GM04504 (cell line): ENCODE measurements at places on chromosomes 7 and 10.
A peak's percentile ranks its signal among the peaks of the same experiment; 100 is the strongest.

GRCh38 chr7:158026636-158027265 is 560.9 kb downstream of the PTPRN2 start:
- DNase-seq: no peak

DNA sequence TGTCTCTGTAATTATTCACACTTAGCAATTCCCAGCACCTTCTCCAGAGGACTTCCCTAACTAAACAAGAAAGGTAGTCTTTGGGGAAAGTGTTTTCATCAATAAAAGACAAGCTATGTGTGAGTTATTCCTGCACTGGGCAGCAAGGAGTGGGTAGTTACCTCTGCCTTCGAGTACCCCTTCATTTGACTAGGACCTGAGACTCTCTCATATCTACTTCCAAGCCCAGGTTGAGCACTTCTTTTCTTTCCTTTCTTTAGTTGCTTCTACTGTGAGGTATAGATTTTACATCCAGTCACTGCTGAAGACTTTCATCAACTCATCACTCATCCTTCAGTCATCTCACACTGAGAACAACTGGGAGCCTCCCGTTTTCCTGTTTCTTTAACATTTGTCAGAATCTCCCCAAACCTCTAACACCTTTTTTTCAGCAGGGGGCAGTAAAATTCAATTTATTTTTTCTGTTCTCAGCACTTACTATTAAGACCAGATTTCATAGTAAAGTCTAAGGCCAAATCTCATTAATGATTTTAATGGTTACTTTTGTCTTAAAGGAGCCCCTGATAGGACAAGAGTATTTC is 80.1 kb upstream of the PRSS1 start:
- DNase-seq: no peak

- DNase-seq: no peak
These were observed 3.3 kb downstream of the JMJD1C start for GRCh38 chr10:63462442-63462841.

DNA sequence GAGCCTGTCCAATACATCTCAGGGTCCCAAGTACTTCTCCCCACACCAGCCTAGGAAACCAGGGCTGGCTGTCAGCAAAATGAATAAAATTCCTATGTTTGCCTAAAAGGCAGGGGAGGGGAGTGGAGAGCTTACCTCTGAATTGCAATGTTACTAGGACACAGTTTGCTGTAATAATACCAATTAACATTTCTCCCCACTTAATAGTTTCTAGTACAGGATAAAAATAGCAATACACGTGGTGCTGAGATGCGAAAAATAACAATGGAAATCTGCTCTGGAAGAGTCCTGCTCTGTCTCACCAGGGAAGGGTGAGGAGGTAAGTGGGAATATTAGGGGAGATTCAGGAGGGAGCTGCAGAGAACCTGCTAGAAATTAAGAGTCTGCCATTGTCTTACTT is 112.3 kb downstream of the PLXNA4 start:
- no peak for DNase-seq

DNA sequence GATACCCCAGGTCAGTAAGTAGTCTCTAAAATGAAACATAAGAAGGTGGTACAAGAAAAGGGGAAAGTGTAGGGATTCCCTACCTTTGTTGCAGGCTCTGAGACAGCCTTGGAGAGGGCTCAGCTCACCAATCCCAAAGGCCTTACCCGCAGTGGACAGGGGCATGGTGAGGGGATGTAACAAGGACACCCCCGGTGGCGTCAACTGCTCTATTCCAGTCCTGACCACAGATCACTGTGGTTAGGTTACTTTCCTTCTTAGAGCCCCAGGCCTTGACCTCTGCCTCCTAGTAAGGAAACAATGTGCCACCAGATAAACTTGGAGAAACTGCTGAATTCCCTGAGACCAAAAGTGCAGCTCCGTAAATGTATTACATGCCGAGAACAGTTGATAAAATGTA is 17.5 kb downstream of the PLXNA4 start:
- DNase-seq: no peak

DNA sequence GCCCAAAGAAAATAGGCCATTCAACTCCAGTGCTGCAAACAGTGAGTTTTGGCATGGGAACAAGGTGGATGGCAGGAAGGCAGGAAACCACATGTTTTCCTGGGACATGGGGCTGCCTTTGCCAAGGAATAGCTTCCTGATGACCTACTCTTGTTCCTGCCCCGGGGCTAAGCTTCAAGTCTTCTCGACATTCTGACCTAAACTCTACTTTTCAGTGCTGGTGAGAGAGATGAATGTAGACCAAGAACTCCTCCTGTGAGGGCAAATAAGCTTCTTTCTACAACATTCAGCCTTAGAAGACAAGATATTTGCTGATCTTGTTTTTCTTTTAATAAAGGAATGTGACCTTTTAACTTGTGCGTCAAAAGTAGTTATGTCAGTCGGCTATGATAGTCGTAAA is 199.0 kb downstream of the GPR37 start:
- DNase-seq: peak; percentile 70

GRCh38 chr10:24434961-24435360 is 226.0 kb downstream of the KIAA1217 start:
- no peak for DNase-seq

GRCh38 chr10:23284674-23285335 is 59.8 kb downstream of the C10orf67 start:
- no peak for DNase-seq

DNA sequence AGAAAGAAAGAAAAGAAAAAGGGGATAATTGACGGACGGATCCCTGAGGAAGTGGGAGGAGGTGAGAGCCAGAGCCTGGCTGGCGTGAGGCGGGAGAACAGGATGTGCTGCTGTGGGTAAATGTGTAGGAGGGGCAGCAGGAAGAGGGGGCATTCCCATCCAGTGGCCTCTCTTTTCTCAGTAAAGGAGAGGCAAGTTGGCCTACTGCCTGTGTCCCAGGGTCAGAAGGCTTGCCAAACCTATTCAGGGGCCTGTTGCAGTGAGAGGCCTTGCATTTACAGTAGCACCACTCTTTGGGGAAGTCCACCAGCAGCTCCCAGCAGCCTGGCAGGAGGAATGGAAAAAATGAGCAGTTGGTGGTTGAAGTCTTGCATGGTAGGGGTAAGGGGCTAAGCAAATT is 26.6 kb upstream of the ASCC1 start:
- no peak for DNase-seq

DNA sequence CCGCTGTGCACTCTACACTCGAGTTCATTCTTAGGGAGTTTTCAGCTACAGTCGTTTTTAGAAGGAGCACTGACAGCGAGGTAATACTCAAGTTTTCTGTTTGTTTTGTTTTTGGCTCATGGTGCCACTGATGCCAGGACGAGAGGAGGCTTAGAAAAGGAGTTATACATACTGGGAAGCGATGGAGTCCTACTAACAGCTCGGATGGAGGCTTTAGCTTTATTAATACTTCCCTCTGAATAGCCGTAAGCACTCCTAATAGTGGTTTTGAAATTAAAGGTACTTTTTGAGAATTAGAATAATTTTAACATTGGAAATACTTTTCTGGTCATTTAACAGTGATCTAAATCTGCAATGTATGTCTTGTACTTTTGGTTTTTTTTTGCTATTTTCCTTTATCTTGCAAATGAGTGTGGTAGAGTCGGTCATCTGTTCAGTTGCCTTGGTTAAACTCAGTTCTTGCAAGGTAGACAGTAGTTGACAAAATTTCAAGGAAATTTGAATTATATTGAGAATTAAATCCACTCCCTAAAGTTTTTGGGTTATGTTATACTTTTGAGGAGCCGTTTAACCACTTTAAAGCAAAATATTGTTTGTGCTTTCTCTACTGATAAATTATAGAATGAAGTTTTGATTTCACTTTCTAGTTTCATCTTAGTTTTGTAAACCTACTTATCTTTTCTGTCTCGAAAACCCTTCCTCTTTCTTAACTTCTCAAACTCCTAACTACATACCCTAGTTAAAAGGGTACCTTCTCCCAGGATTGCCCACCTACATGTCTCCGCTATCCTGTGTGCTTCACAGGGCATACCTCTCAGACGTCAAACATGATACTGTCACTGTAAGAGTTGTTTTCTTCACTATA is 1.5 kb downstream of the HBP1 start:
- DNase-seq: no peak

DNA sequence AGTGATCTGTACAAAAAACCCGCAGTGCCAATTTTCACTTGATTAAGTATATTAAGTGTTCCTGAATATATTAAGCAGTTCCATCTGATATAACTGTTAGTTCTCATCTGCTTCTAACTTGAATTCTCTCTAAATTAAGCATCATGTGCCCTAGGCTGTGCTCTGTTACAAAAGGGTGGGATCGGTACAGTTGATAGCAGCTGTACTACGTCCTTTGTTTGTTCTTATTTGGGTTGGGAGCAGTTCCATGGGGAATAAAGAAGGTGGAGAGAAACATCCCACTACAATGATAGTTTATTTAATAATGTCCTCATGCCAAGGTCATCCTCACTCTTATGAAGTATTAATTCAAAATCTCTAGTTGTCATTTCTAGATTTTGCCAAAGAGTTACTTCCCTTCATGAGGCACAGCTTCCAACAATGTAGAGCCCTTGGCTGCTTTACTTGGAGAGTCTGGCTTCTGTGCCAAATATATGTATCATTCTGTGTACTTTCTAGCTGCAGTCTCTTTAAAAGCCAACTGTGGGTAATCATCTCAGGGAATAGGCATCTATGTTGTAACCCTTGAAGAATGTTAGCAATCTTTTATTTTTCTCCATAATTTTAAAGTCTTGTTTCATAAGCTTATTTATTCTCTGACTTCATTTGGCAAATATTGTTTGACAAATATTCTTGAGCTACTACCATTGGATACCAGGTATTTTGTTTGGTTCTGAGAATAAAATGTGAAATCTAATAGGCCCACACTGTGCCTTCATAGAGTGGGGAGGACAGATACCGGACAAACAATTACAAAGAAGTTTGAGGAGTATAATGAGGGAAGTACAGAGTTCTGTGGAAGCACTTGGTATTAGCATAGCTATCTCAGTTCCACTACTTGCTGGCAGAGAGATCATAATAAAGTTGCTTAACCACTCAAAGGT is 22.4 kb upstream of the AHR start:
- peak; percentile 83 for DNase-seq

- no peak for DNase-seq
These were observed 95.5 kb upstream of the PRSS58 start for GRCh38 chr7:142353147-142354060.

DNA sequence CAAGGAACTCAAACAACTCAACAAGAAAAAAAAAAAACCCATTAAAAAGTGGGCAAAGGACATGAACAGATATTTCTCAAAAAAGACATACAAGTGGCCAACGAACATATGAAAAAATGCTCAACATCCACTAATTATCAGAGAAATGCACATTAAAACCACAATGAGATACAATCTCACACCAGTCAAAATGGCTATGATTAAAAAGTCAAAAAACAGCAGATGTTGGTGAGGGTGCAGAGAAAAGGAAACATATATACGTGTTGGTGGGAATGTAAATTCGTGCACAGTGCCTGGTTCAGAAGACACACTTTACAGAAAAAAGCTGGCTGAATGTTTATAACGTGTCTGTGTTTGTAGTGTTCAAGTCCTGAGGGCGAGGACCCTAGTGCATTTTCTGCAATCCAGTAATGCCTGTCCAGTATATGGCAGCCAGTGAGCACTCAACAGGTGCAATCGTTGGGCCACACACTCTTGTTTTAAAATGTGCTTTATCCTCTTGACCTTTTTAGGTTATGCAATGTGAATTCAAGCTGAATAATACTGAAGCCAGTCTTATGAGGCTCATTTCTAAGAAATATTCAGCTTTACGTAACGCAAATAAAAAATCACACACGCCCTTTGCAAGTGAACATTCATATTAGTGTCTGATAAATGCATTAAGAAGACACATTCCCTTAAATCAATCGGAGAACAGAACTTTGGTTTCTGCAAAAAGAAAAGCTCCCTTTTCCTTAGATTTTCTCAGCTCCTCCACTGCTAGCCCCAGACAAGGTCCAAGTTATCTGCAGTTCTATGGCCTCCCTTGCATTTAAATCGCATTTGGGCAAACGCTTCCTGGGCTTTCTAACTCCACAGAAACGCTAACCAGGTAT is 813 bp upstream of the MTURN start:
- DNase-seq: no peak

- DNase-seq: no peak
These were observed 49.5 kb upstream of the ZNF32 start for GRCh38 chr10:43698156-43698555.

- no peak for DNase-seq
These were observed 60.2 kb downstream of the SEMA3E start for GRCh38 chr7:83588602-83589240.

GRCh38 chr7:140310337-140311002 is 87.9 kb downstream of the SLC37A3 start:
- DNase-seq: no peak

DNA sequence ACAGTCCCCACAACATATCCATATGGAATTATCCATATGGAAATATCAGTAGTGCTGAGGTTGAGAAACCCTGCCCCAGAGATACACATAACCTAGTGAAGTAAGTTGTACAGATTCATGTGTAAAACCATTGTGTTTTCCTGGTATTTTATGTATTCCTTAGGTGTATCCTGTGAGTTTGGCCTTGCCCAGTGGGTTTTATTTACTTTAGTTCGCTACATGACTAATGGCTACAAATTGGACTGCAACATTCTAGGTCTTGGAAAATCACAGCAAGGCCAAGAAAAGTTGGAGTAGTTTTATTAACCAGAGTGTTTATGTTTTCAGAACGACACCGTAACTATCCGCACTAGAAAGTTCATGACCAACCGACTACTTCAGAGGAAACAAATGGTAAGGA is 1.4 kb downstream of the RPS24 start:
- DNase-seq: no peak

- no peak for DNase-seq
These were observed 14.5 kb downstream of the PDGFA start for GRCh38 chr7:505171-505570.

GRCh38 chr10:69360485-69361302 is 56.0 kb downstream of the TACR2 start:
- DNase-seq: peak; percentile 67

DNA sequence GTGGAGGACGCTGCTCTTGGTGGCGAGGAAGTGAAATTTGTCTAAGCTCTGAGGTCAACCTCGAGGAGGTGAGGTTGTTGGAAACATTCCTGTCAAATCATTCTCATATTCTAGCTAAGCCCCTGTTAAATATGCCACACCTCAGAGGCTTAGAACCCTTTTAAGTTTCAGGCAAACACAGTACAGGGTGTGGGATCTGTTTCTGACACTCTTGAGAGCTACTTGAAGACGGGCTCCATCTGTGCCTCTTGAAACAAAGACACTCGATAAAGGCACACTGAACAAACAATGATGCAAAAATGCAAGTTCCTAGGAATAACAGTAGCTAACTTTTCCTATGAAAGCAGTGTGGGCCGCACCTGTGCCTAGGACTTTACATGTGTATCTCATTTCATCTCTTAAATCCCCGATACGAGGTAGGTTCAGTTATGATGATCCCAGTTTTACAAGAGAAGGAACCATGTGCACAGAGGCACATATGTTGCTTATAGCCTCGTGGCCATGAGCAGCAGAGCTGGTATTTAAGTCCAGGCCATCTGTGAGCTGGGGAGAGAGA is 299.2 kb downstream of the CCDC3 start:
- DNase-seq: no peak

DNA sequence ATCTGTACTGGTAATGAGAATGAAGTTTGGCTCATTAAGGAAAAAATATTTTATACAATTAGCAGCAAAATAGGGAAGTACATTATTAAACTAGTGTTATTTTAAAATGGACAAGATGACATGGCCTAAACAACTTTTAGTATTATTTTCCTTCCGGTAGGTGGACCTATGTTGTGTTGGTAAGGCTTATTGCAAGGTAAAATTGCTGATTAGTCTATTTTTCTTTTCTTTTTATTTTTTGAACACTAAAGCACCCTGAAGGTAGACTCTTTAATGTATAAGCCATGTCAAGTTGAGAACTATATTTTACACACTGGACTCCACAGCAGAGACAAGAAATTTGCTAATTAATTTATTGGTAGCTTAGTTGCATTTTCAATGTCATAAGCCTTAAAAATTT is 239.5 kb upstream of the POT1 start:
- no peak for DNase-seq
